ENCODE measurements at places on chromosomes 1 and 21.
A peak's percentile ranks its signal among the peaks of the same experiment; 100 is the strongest.

DNA sequence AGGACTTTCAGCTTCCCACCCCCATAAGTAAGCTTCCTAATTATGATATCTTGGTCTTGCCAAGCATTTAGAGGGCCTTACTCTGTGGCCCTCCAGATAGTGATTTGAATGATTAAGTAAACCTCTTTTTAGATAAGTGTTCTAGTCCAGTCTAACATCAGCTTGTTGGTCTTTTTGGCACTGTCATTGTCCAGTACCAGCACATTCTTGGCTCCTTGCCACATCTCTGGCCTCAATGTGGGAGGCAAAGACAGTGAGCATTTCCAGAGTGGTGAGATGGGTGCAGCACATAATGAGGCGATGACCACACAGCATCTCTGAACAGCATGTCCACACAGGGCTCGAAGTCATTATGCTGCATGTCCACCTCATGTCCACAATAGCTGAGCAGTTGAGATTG is 6.1 kb downstream of the CAPZA1 start:
- peak overlapping the region; percentile 82 for H3K27ac ChIP-seq
- DNase-seq: no peak
- peaks cover 75% of the 10 kb centered on the region for H3K4me1 ChIP-seq
- H3K36me3 ChIP-seq: peaks cover 70% of the 10 kb centered on the region
- H3K27me3 ChIP-seq: no peaks in the 10 kb centered on the region

GRCh38 chr1:172826096-172826741 is 167.3 kb downstream of the FASLG start:
- no peak overlapping the region for H3K4me3 ChIP-seq
- H3K4me1 ChIP-seq: no peaks in the 10 kb centered on the region
- no peak for DNase-seq
- peaks cover 14% of the 10 kb centered on the region for H3K27me3 ChIP-seq
- H3K36me3 ChIP-seq: no peaks in the 10 kb centered on the region
- no peak overlapping the region for H3K27ac ChIP-seq

GRCh38 chr1:191579019-191579418 is 579.2 kb upstream of the RGS18 start:
- H3K27ac ChIP-seq: no peak overlapping the region
- no peaks in the 10 kb centered on the region for H3K27me3 ChIP-seq
- no peaks in the 10 kb centered on the region for H3K4me1 ChIP-seq

- no peak overlapping the region for H3K27ac ChIP-seq
- H3K4me1 ChIP-seq: peaks cover 12% of the 10 kb centered on the region
- H3K36me3 ChIP-seq: no peaks in the 10 kb centered on the region
Observed at GRCh38 chr1:24635195-24635843, 7.8 kb upstream of the SRRM1 start.

GRCh38 chr21:31530897-31531705 is 128.4 kb upstream of the SOD1 start:
- no peak overlapping the region for H3K27ac ChIP-seq
- no peak for DNase-seq
- no peak overlapping the region for H3K4me3 ChIP-seq
- no peaks in the 10 kb centered on the region for H3K27me3 ChIP-seq
- no peaks in the 10 kb centered on the region for H3K36me3 ChIP-seq
- peaks cover 10% of the 10 kb centered on the region for H3K4me1 ChIP-seq

DNA sequence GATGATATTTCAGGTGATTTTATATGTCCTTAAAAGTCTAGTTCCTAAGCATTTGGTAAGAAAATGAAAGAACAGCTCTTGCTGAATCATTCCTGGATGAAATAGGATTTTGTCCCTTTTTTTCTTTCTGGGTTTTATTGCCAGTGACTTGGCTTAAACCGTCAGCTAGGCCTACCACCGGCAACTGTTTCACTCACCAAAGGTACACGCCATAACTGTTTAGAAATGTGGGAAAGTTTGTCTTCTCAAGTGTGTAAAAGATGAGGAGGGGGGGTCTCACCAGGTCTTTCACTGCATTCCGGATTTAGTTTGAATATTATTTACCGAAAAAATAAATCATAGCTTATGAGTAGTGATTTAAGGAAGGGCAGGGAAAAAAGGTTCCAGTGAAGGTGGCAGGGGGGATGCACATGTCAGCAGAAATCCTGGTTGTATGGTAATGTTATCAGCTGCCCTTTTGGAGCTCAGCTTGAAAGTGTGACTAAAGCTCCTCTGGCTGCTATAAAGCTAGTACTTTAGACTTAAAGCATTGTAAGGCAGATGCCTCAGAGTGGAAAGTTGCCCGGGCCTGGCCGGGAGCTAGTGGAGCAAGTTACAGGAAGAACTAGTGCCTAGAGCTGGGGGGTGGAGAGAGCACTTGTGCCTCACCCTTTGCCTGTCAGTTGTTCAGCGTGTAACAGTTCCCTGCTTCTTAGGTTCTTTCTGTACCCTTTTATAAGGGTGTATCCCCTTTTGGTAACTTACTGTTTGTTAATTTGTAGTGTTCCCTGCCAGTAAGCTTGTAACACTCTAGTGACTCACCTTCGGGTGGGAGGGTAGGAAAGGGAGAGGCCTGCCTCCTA is 3.1 kb downstream of the ATP1A1 start:
- peak; percentile 78 for DNase-seq
- peak overlapping the region; percentile 98 for H3K27ac ChIP-seq
- no peaks in the 10 kb centered on the region for H3K27me3 ChIP-seq
- H3K36me3 ChIP-seq: peaks cover 43% of the 10 kb centered on the region

GRCh38 chr1:195141294-195141693 is 1466.9 kb downstream of the KCNT2 start:
- no peak overlapping the region for H3K27ac ChIP-seq
- H3K27me3 ChIP-seq: no peaks in the 10 kb centered on the region
- peak; percentile 6 for DNase-seq
- H3K4me1 ChIP-seq: no peaks in the 10 kb centered on the region
- no peaks in the 10 kb centered on the region for H3K36me3 ChIP-seq
- H3K4me3 ChIP-seq: no peak overlapping the region

GRCh38 chr1:156462954-156463795 is 37.4 kb downstream of the MEF2D start:
- no peak overlapping the region for H3K27ac ChIP-seq
- no peak overlapping the region for H3K4me3 ChIP-seq
- no peak for DNase-seq
- H3K36me3 ChIP-seq: peaks cover 10% of the 10 kb centered on the region

GRCh38 chr1:92795166-92795565 is 10.3 kb upstream of the EVI5 start:
- no peak overlapping the region for H3K4me3 ChIP-seq
- peaks cover 35% of the 10 kb centered on the region for H3K27me3 ChIP-seq
- DNase-seq: no peak
- H3K27ac ChIP-seq: no peak overlapping the region

- H3K4me3 ChIP-seq: no peak overlapping the region
- peaks cover 3% of the 10 kb centered on the region for H3K4me1 ChIP-seq
- no peaks in the 10 kb centered on the region for H3K27me3 ChIP-seq
- H3K36me3 ChIP-seq: peaks cover 1% of the 10 kb centered on the region
Observed at GRCh38 chr1:2091611-2092604, 41.7 kb downstream of the PRKCZ start.

- H3K4me3 ChIP-seq: peak overlapping the region; percentile 88
- H3K4me1 ChIP-seq: peaks cover 44% of the 10 kb centered on the region
- H3K27me3 ChIP-seq: no peaks in the 10 kb centered on the region
- H3K27ac ChIP-seq: peak overlapping the region; percentile 96
- peak; percentile 83 for DNase-seq
Observed at GRCh38 chr1:228459091-228459993, 27.8 kb upstream of the RNF187 start.

DNA sequence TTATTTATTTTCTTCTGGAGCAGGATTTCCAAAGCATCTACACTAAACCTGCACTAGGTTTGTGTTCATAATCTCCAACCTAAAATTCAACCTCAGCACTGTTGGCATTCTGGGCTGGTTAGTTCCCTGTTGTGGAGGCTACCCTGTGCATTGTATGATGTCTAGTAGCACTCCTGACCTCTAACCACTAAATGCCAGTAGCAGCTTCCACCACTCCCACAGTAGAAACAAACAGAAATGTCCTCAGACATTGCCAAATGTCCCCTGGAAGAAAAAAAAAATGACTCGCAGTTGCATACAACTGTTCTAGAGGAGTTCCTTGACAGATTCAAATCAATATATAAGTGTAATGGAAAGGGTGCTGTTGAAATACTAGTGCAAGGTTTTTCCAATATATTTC is 18.9 kb downstream of the GRIK1 start:
- H3K4me1 ChIP-seq: no peaks in the 10 kb centered on the region
- H3K27me3 ChIP-seq: peaks cover 6% of the 10 kb centered on the region
- no peak for DNase-seq
- H3K27ac ChIP-seq: no peak overlapping the region
- no peak overlapping the region for H3K4me3 ChIP-seq
- H3K36me3 ChIP-seq: no peaks in the 10 kb centered on the region

Data from activated CD4-positive, alpha-beta T cell treated with anti-CD3 and anti-CD28 coated beads for 36 hours (primary cell).